ENCODE measurements at places on chromosomes 2 and 18. TPM values are rescaled to one million over a fixed set of nuclear protein-coding genes. Genes with fewer than 3 reads are reported as not detected.

DNA sequence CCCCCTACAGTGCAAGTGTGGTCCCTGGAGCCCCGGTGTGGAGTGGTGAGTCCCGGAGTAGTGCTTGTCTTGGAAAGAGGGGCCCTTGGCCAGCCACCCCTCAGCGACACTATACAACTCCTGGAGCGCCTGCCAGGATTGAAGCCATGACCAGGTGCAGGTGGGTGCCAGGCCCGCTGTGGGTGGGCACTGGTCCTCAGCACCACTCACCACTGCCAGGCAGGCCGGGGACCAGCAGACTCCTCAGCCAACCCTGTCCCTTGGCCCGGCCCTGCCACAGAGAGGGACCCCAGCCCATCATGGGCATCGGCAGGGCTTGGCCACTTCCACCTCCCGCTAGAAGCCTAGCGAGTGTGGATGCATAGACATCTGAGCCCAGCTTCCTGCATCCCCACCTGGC, 42.2 kb downstream of the STK25 start:
- ATAC-seq, result no peak

- ATAC-seq, result no peak
These were observed 221.8 kb upstream of the OSR1 start for GRCh38 chr2:19580264-19580663.

EHD3 gene
- 3.9 TPM for total RNA-seq

LYPD1 gene
- total RNA-seq, result 4.2 TPM
